ENCODE measurements at places on chromosomes 2 and 18.

- DNase-seq = no peak
Observed at GRCh38 chr2:5123582-5124196, 568.5 kb upstream of the SOX11 start.

DNA sequence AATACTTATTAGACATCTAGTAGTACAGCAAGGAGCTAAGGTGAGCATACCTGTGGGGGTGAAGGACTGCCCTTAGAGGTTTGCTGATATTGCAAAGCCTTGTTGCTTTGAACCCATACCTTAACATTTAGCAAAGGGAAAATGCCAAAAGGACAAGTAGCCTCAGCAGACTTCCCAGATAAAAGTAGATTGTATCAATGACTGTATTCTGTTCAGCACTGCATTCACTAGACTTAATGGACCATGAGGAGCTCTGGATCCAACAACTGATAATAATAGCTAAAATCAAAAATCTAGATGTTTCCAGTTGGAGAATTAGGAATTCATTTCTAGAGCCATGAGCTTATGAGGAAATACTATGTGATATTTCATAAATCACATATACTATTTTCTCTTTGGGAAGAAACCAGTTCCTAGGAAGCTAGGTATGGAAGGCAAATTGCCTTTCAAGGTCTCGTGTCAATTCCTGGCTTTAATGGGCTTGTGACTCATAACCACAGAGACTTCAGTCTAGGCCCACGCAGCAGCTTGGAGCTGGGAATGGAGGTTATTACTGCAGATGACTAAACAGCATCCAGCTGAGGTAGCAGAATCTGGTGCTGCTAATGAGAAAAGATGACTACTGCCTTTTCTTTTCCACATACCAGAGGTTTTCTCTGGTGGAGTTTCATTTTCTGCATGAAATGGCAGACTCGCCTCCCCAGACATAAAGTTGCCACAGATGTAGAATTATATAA is 191.2 kb upstream of the NABP1 start:
- no peak for DNase-seq

- DNase-seq = peak; percentile 48
Observed at GRCh38 chr2:18749912-18750526, 160.7 kb upstream of the NT5C1B start.

- no peak for DNase-seq
Observed at GRCh38 chr2:232333361-232334135, 45.0 kb upstream of the ALPP start.

GRCh38 chr2:80351231-80351630 is 46.7 kb upstream of the LRRTM1 start:
- no peak for DNase-seq

DNA sequence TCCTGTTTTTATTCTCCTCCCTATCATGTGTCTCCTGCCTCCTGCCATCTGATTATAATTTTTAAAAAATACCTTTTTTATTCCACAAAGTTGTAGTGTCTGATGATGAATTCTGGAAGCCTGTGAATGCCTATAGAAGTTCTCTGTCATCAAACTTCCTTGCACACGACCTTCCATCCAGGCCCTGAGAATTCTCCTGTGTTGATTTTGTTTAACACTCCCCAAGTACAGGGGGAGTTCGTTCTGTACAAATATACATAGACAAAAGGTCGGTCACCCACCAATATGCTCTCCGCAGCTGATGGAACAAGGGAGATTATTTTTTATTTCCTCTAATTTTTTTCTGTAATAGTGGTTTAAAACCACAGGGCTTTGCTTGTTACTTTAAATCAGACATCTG is 232.5 kb downstream of the PIEZO2 start:
- DNase-seq = no peak

DNA sequence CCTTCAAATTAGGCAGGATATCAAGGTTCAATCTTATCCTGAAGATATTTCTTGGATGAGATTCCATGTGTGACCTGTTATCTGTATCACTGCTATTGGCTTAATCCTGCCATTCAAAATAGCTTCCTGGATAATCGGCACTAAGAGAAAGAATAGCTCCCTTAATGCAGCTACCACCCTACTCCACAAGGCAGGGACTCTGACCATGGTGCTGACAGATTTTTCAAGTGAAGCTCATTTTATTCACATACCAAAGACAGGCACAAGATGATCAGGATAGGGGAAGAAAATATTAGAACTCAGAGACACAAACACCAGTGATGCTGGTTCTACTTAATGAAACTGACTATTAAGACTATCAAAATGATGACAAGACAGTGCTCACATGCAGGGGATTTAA is 74.9 kb downstream of the ORC4 start:
- no peak for DNase-seq

- no peak for DNase-seq
Observed at GRCh38 chr2:217387776-217388387, 528.0 kb upstream of the TNP1 start.

DNA sequence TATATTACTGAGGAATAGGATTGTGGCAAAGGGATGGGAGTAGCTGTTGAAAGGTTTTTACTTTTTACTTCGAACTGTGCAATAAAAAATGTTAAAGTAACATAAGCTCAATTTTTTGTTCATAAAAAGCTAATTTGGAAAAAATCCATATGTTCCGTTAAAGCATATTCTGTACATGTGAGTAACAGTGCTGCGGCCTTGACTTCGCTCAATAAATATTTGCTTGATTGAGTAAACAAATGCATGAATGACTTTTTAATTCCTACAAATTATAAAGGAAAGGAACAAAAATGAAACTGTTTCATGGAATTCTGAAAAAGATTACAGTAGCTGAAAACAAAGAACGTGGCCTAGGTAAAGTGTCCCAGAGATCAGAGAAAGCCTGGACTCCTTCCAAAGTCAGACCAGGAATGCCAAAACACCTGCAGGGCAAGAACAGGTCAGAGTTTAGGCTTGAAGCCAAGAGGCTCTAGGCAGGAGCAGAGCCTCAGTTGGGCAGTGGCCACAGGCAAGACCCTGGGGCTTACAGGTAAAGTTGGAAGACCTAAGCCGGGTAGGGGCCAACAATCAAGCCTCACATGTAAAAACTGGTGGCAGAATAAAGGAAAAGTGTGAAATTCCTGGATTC is 44.3 kb upstream of the FIGN start:
- DNase-seq = no peak

DNA sequence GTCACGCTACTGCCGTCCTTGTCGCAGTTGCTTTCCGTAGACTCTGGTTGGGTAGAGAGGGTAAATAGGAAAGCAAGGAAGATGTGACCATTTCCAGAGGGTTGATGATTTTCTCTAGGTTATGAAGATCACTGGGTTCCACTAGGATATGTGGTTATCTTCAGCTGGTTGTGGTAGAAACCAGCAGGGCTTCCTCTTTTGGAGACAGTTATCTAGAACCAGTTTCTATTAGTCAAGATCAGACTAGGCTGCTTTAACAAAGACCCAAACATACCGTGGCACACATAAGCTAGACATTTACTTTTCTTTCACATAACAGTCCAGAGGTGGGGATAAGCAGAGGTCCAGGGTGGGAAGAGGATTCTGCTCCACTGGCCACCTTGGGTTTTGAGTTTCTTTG is 59.6 kb downstream of the FASTKD2 start:
- no peak for DNase-seq

DNA sequence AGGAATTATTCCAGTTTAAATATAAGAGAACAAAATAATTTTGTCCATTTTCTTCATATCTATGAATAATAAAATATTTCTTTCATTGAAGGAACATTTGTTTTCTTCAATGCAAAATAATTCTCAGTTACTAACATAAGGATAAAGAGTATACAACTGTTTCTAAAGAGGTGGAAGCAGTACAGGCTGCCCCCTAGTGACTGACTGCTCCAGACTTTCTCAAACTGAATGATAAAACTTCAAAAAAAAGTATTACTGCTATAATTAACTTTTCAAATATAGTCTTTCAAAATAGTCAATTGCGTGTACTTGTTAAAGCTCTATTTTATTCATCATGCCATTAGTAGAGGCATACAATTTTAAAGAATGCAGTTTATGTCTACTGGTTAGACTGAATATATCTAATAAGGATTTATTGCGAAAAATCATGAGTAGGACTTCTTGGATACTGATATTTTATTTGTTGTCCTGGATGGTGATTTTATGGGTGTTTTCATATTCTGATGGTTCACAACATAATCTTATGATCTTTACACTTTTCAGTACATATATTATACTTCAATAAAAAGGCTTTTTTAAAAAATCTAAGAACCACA is 100.1 kb downstream of the WDPCP start:
- DNase-seq = peak; percentile 4

- DNase-seq = no peak
Observed at GRCh38 chr2:133438026-133438425, 130.2 kb downstream of the NCKAP5 start.

- DNase-seq = no peak
Observed at GRCh38 chr2:139424101-139424500, 643.9 kb upstream of the NXPH2 start.

- no peak for DNase-seq
Observed at GRCh38 chr2:199261239-199261638, 196.5 kb downstream of the SATB2 start.

GRCh38 chr18:21853775-21854552 is 113.4 kb downstream of the MIB1 start:
- no peak for DNase-seq

GRCh38 chr18:11946756-11947155 is 34.6 kb upstream of the IMPA2 start:
- DNase-seq = no peak

DNA sequence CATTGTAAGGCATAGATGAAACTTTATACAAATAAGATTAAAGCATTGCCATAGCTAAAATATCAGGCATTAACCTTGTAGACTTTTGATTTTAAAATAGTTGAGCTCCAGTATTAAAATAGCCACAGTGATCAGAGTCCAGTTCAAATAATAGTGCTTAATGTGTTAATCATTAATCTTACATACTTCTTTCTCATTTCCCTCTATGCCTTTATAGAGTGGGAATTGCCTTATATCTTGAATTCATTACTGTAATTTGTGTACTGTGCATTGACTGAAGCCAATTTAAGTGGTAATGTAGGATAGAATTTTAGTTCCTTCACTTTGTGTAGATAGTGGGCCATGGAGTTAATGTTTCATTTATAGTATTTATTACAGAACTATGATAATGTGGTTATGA is 549.2 kb upstream of the VWC2L start:
- DNase-seq = no peak

Data from activated naive CD8-positive, alpha-beta T cell treated with anti-CD3 and anti-CD28 coated beads, Interleukin-2, amount 50 U/mL, for 24 hours (primary cell).